Upper lobe of right lung (tissue), 1 donor: ENCODE measurements at places on chromosomes 2 and 18.

- no peak overlapping the region for H3K4me3 ChIP-seq
- H3K27ac ChIP-seq, result no peak overlapping the region
- no peak for DNase-seq
- no peaks in the 10 kb centered on the region for H3K4me1 ChIP-seq
- peaks cover 9% of the 10 kb centered on the region for H3K27me3 ChIP-seq
These were observed 9.5 kb upstream of the ZBTB7C start for GRCh38 chr18:48418539-48419276.

- peaks cover 9% of the 10 kb centered on the region for H3K4me1 ChIP-seq
- no peaks in the 10 kb centered on the region for H3K36me3 ChIP-seq
- H3K4me3 ChIP-seq, result peak overlapping the region; percentile 46
- H3K27me3 ChIP-seq, result no peaks in the 10 kb centered on the region
- peak overlapping the region; percentile 36 for H3K27ac ChIP-seq
These were observed 51.9 kb downstream of the SLC4A1AP start for GRCh38 chr2:27715318-27716210.

DNA sequence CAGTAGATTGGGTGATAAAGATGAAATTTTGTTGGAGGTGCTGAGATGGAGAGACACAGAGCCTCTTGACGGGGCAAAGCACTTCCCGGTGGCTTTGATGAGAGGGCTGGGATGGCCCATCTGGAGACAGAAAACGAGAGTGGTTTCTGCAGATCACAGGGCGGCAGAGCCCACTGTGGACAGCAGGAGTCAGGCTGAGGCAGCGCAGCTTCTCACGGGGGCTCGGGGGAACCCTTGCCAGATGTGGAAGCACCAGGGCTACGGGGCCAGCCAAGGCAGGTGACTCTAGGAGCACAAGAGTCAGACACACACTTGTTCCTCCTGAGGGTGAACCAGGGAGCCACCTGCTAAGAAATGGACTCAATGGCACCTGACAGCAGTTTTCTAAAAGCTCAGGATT is 78.5 kb downstream of the TPO start:
- H3K27ac ChIP-seq, result no peak overlapping the region
- peak; percentile 54 for DNase-seq
- H3K36me3 ChIP-seq, result no peaks in the 10 kb centered on the region
- no peak overlapping the region for H3K4me3 ChIP-seq

GRCh38 chr2:12935796-12936195 is 219.1 kb downstream of the TRIB2 start:
- H3K27ac ChIP-seq, result no peak overlapping the region
- H3K36me3 ChIP-seq, result no peaks in the 10 kb centered on the region
- H3K4me3 ChIP-seq, result no peak overlapping the region
- no peaks in the 10 kb centered on the region for H3K4me1 ChIP-seq
- no peaks in the 10 kb centered on the region for H3K27me3 ChIP-seq

GRCh38 chr2:106193690-106193976 is 468 bp downstream of the UXS1 start:
- no peaks in the 10 kb centered on the region for H3K36me3 ChIP-seq
- DNase-seq, result no peak
- H3K4me1 ChIP-seq, result peaks cover 42% of the 10 kb centered on the region
- H3K27ac ChIP-seq, result peak overlapping the region; percentile 55
- H3K27me3 ChIP-seq, result no peaks in the 10 kb centered on the region

DNA sequence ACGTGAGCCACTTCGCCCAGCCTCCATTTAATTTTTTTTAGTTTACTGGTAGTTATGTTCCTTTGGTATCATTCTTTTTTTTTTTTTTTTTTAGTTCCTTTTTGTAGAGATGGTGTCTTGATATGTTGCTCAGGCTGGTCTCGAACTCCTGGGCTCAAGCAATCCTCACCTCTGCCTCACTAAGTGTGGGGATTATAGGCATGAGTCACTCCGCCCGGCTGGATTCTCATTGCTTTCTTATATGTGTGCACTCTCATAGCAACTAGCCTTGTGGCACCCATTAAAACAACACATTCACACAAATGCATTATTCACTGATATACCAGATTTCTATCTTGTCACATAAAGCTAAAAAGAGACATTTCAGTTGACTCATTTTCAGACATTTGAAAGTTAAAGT is 4.2 kb downstream of the TTC27 start:
- H3K36me3 ChIP-seq, result peaks cover 53% of the 10 kb centered on the region
- H3K27me3 ChIP-seq, result no peaks in the 10 kb centered on the region
- no peak overlapping the region for H3K27ac ChIP-seq
- DNase-seq, result no peak
- peaks cover 15% of the 10 kb centered on the region for H3K4me1 ChIP-seq
- no peak overlapping the region for H3K4me3 ChIP-seq

DNA sequence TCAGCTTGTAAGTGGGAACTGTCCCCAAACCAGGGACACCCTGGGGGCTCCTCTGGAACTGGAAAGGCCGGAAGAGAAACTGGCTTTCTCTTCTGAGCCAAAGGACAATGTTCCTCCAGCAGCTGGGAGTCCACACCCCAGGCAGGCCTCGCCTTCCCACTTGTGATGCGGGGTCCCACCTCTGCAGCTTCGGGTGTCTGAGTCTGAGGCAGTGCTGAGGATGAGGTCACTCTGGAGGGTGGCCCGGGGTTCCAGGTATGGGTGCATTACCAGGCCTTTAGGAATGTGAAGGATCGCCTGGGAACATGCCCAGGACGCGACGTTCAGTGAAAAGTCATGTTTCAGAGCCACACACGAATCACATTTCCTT is 18.2 kb upstream of the BOK start:
- DNase-seq, result peak; percentile 84
- H3K4me1 ChIP-seq, result peaks cover 15% of the 10 kb centered on the region
- peak overlapping the region; percentile 48 for H3K4me3 ChIP-seq
- H3K27ac ChIP-seq, result peak overlapping the region; percentile 67
- H3K36me3 ChIP-seq, result no peaks in the 10 kb centered on the region

DNA sequence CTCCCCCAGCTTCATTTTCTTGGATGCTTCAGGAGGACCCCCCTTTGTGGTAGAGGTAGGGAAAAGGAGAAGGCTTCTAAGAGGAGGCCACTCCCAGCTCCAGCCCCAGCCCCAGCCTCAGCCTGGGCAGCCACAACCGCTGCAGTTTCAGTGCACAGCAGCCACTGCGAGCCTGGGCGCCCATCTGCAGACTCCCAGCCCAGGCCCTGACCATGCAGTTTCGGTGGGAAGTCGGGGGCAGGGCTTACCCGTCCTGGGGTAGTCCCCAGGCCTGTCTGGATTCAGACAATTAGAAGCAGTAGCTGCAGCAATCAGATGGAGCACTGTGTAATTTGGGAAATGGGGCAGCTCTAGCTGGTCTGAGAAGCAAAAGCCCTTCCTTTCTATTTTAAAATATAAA is 28.6 kb downstream of the ITM2C start:
- no peaks in the 10 kb centered on the region for H3K36me3 ChIP-seq
- no peaks in the 10 kb centered on the region for H3K4me1 ChIP-seq
- peak; percentile 59 for DNase-seq

- H3K4me3 ChIP-seq, result no peak overlapping the region
- no peak overlapping the region for H3K27ac ChIP-seq
- no peaks in the 10 kb centered on the region for H3K4me1 ChIP-seq
- no peaks in the 10 kb centered on the region for H3K36me3 ChIP-seq
- no peak for DNase-seq
These were observed 9.3 kb downstream of the KCNIP3 start for GRCh38 chr2:95306336-95306895.

GRCh38 chr2:23620841-23621341 is 235.9 kb downstream of the KLHL29 start:
- H3K27ac ChIP-seq, result no peak overlapping the region
- no peaks in the 10 kb centered on the region for H3K36me3 ChIP-seq
- H3K4me3 ChIP-seq, result no peak overlapping the region
- no peaks in the 10 kb centered on the region for H3K27me3 ChIP-seq

DNA sequence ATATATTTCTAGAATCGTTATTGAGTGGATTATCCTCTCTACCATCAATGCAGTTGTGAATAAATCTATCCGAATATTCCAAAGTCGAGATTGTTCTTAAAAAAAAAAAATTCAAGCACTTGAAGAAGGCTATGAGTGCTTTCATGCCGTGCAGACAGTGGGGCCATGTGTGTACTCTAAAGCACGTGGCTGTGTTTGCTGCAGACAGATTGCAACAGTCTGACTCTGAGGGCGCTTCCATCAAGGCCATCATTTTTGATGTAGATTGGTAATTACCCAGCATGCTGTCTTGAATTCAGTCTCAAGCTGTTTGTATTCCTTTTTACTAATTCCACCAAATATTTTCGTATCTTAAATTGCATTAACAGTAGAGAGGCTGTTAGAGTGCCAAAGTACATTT is 325.9 kb upstream of the LINC00305 start:
- no peaks in the 10 kb centered on the region for H3K36me3 ChIP-seq
- no peak for DNase-seq
- no peaks in the 10 kb centered on the region for H3K4me1 ChIP-seq

DNA sequence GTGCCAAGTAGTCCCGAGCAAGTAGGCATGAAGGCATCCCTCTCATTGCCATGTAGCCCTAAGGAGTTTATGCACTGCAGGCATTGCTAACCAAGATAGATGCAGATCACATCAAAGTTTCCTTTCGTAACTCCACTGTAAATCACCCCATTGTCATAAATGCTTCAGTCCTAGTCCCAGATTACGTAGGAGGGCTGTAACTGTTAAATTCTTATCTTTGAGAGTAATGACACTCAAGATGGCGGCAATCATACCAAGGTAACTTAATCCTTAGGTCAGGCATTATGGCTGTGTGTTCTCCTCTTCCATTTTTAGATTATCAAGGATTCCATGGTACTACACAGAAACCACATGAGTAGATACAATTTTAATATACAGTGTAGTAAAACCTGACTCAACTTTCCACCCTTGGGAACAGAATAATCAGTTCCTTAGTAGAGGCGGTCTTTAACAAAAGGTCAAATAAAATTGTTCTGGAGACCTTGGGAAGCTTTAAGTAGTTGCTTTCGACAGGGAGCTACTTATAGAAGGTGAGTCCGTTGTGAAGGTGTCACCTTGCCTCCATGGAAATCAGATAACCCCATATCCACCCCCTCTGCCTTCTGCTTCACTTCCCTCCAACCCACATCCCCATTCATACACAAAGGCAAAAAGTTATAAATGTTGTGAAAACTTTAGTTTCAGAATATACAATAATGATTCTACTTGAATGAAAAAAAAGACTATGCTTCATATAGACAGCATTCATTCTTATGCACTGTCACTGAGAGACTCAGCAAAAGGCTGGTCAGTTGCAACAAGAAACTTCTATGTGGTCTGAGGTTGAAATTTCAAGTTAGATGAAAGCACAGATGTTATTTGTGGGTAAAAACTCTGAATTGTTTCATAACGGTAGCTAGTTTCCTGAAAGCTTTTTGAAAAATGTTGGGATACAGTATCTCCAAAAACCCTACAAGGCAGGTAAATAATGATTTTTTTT is 64.8 kb upstream of the GALNT5 start:
- H3K27me3 ChIP-seq, result no peaks in the 10 kb centered on the region
- H3K4me3 ChIP-seq, result no peak overlapping the region
- DNase-seq, result no peak
- no peaks in the 10 kb centered on the region for H3K36me3 ChIP-seq
- H3K4me1 ChIP-seq, result no peaks in the 10 kb centered on the region
- no peak overlapping the region for H3K27ac ChIP-seq
